ENCODE measurements at places on chromosomes 1 and 21.
A peak's percentile ranks its signal among the peaks of the same experiment; 100 is the strongest.

GRCh38 chr1:248786156-248786555 is 30.6 kb upstream of the LYPD8 start:
- no peaks in the 10 kb centered on the region for H3K36me3 ChIP-seq
- no peaks in the 10 kb centered on the region for H3K4me1 ChIP-seq
- peaks cover 6% of the 10 kb centered on the region for H3K27me3 ChIP-seq
- no peak for DNase-seq
- no peak overlapping the region for H3K27ac ChIP-seq
- H3K4me3 ChIP-seq = no peak overlapping the region

DNA sequence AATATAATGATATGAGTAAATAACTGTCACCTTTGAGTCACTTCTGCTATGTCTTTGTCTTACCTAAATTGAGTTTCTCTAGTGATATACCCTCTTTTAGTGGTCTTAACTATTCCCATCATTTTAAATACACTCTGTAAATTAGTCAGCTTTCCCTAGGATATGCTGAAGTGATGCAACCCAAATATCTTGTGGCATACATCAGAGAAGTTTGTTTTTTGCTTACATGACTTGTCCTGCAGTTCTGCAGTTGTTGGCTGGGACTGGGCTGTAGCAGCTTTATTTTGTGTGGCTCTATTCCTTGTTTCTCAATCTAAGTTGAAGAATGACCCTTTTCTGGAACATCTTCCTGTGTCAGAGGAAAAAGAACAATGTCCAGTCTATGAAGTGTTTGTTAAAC is 76.4 kb downstream of the TTC3 start:
- peaks cover 13% of the 10 kb centered on the region for H3K4me1 ChIP-seq
- DNase-seq = no peak
- H3K27me3 ChIP-seq = no peaks in the 10 kb centered on the region
- no peak overlapping the region for H3K27ac ChIP-seq
- no peak overlapping the region for H3K4me3 ChIP-seq

- peaks cover 26% of the 10 kb centered on the region for H3K27me3 ChIP-seq
- DNase-seq = no peak
- H3K4me3 ChIP-seq = no peak overlapping the region
- H3K4me1 ChIP-seq = no peaks in the 10 kb centered on the region
Observed at GRCh38 chr1:99650030-99650429, 4.1 kb downstream of the PALMD start.

DNA sequence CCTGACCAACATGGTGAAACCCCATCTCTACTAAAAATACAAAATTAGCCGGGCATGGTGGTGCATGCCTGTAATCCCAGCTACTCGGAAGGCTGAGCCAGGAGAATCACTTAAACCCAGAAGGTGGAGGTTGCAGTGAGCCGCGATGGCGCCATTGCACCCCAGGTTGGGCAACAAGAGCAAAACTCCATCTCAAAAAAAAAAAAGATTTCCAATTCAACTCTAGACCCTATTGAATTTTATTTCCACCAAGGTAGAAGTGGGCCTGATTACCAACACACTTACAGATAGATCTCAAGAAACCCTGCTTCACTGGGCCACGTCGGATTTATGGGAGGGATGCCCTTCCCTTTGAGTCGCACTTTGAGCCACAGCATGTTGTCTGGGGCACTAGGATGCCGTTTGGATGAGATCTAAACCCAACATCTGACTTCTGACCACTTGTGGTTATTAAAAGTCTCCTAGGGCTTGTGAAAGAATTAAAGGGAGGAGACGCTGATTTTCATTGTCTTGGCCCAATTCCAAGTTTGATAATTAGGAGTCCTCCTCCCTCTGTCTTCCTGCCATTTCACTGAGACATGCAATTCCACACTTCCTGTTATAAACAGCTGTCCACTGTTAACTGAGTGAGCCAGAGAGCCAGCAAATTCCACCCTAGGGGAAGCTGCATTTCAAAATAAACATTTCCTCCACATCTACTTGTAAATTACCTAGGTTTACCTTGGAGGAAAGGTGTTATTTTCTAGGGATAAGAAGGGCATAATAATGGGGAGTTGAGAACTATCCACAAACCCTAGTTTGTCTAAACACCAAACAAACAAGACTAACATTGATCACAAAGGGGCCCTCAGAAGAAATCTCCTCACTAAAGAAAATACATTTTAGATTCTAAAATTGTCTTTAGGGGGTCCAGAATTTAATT is 5.2 kb upstream of the RERE start:
- peaks cover 59% of the 10 kb centered on the region for H3K27me3 ChIP-seq
- H3K4me1 ChIP-seq = peaks cover 7% of the 10 kb centered on the region
- no peak overlapping the region for H3K27ac ChIP-seq
- no peak for DNase-seq
- H3K36me3 ChIP-seq = no peaks in the 10 kb centered on the region

DNA sequence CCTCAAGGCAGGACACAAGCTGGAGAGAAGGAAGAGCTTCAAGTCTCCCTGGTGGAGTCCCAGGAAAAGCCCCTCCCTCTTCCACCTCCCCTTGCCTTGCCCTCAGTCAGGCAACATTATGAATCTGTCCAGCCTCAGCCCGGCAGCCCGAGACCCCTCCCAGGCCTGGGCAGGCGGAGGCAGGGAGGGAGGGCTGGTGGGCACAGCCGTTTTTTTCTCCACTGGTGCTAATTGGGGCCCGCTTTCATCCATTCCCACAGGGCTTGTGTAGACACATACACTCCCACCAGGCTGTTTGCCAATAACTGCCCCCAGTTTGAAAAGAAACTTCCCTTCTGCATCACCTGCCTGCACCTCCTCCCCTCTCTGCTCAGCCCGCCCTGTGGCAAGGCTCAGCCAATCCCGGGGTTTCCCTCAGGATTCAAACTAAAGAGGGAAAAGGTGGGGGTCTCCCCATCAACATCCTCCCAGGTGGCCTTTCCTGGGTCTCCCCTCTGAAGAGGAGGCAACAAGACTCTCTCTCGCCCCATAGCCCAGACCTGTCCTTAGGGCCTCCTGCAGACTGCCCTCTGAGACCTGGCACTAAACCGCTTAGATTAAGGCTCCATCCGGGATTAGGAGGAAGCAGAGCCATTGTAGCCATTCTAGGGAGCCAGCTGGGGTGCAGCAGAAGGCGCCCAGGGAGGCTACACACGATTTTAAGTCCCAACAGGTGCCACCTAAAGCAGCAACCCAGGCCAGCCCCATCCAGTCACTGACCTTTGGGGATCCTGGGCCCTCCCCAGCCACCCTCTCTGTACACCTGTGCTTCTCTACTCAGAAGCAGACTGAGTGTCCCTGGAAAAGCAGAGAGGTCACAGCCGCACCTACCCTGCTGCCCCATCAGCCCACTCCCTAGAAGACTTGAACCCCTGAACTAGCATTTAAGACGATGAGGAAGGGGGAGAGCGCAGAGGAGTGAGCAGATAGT is 3.5 kb downstream of the IGSF9 start:
- no peaks in the 10 kb centered on the region for H3K36me3 ChIP-seq
- peaks cover 27% of the 10 kb centered on the region for H3K4me1 ChIP-seq
- no peak for DNase-seq
- peaks cover 96% of the 10 kb centered on the region for H3K27me3 ChIP-seq
- H3K27ac ChIP-seq = no peak overlapping the region

DNA sequence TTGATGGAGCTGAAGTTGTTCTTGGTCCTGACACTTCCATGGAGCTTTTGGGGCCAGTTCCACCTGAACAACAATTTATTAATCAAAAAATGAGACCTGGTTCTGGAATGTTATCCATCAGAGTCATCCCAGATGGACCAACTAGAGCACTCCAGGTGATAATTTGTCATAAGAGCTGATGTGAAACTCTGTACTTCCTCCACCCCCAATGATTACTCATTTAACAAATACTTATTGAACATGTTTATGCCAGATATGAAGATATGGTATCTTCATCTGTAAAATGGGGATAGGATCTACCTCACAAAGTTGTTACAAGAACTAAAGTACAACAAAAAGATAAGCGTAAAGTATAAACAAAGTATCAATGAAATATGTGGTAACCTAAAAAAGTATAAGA is 153.2 kb downstream of the VPS13D start:
- DNase-seq = no peak
- H3K4me3 ChIP-seq = no peak overlapping the region
- H3K27me3 ChIP-seq = no peaks in the 10 kb centered on the region
- H3K36me3 ChIP-seq = peaks cover 81% of the 10 kb centered on the region

- H3K4me3 ChIP-seq = no peak overlapping the region
- peaks cover 3% of the 10 kb centered on the region for H3K4me1 ChIP-seq
- no peak for DNase-seq
Observed at GRCh38 chr1:116488071-116488470, 82.8 kb downstream of the CD58 start.

- H3K36me3 ChIP-seq = no peaks in the 10 kb centered on the region
- DNase-seq = no peak
- no peak overlapping the region for H3K27ac ChIP-seq
- H3K4me3 ChIP-seq = no peak overlapping the region
- H3K4me1 ChIP-seq = peaks cover 10% of the 10 kb centered on the region
- peaks cover 22% of the 10 kb centered on the region for H3K27me3 ChIP-seq
Observed at GRCh38 chr21:37550157-37550556, 183.6 kb downstream of the DYRK1A start.

DNA sequence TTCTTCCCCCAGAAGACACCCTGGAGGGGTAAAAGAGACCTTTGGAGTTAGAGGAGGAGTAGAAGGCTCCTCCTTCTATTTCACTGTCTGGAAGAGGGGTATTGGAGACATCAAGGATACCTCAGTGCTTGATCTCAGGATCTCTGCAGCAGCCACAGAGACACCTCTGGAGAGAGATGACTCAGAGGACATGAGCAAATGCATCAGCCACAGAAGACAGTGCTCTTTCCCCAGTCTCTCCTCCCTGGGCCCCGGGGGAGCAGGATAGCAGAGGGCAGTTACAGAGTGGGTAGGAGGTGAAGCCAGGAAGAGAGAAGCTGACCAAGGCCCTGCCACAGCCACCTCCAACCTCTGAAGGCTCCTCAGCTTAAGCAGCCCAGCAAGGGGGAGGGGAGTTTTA is 15.3 kb upstream of the TEDDM1 start:
- DNase-seq = no peak
- no peaks in the 10 kb centered on the region for H3K36me3 ChIP-seq
- H3K4me1 ChIP-seq = peaks cover 5% of the 10 kb centered on the region
- H3K27me3 ChIP-seq = peaks cover 27% of the 10 kb centered on the region
- no peak overlapping the region for H3K27ac ChIP-seq

DNA sequence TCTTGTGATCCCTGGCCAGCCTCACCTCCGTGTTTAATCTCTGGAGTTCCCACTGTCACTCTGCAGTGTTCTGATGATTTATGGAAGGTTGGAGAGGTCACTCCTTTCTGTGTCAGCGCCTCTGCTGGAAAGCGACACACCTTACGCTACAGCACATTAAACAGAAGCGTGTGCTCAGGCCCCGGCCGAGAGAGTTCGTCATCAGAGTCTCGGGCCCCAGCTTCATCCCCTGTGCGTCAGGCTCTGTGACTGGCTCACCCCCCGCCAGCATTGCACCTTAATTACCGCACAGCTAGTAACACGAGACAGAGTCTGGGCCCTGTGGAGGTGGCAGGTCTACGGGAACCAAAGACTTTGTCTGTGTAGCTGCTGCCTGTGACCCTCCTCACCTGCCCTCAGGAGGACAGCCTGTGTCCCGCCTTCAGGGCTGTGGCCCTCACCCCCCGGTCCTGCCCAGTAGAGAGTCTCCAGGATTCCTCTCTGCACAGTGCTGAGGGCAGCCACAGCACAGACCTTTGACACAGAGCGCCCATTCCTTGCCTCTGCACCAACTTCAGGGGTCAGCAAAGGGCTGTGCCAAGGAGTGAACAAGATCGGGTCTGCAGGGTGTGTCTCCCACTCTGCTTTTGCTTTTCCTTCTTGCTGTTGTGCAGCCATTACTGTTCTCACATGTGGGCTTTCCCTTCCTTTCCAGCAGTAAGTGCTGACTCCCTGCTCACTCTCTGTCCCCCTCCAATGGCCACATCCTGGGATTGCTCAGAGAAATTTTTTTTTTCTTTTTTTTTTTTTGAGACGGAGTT is 157.6 kb downstream of the PGBD5 start:
- no peak overlapping the region for H3K4me3 ChIP-seq
- H3K27me3 ChIP-seq = no peaks in the 10 kb centered on the region
- peak; percentile 28 for DNase-seq
- H3K4me1 ChIP-seq = peaks cover 45% of the 10 kb centered on the region
- H3K36me3 ChIP-seq = peaks cover 11% of the 10 kb centered on the region
- peak overlapping the region; percentile 80 for H3K27ac ChIP-seq

Measured in activated naive CD4-positive, alpha-beta T cell treated with anti-CD3 and anti-CD28 coated beads, Interleukin-2, amount 10 ng/mL, durations not matched to agents 7 days and 5 days (primary cell).